ENCODE measurements at places on chromosomes 4 and X.

GRCh38 chrX:24229400-24229879, 79.9 kb downstream of the ZFX start:
- DNase-seq = no peak

DNA sequence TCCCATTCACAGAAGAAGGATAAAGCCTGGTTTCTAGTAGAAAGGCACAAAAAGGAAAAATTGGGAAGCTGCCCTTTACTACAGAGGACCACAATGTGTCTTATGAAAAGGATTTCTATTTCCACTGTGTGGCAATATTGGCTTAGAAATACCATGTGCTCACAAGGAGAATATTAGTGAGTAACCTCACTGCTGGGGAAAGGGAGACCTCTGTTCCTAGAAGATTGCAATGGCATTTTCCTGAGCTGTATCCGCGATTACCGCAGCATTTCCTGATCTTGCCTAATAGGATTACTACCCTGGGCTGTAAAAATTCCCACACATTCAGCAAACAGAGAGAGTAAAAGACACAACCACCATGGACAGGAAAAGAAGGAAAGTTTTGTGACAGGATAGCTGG, 308.8 kb upstream of the TECRL start:
- no peak for DNase-seq

DNA sequence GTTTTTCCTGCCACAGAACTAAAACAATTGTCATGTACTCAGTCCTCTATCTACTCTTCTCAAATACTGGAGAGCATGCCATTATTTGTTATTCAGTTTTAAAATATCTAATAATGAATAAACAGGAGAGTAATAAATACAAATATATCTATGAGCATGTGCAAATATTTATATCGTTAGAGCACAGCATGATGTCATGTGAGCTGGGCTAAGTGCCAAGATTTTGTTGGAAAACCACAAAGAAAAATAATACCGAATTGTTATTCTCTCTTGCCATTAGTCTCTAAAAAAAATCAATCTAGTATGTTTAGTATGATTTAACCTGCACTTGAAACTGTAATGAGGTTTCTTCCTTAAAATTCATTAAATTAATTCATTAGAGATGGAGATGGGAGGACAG, 97.3 kb downstream of the DDX60 start:
- no peak for DNase-seq

DNA sequence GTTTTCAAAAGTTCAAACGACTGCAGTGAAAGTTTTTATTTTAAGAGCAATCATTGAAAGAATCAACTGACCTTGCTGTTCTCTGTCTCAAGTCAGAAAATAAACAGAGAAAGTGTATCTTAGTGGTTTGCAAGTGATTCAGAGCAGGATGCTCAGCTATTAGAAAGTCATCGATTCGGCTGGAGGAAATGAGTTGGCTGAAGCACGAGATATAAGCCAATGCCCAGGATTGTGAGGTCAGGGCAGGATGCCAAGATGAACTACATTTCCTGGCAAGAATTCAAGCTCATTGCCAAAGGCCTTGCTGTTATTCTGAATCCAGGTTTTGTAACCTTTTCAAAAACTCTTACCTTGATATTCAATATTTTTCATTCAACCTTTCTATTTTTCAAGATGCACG, 541.4 kb upstream of the BOD1L1 start:
- no peak for DNase-seq

DNA sequence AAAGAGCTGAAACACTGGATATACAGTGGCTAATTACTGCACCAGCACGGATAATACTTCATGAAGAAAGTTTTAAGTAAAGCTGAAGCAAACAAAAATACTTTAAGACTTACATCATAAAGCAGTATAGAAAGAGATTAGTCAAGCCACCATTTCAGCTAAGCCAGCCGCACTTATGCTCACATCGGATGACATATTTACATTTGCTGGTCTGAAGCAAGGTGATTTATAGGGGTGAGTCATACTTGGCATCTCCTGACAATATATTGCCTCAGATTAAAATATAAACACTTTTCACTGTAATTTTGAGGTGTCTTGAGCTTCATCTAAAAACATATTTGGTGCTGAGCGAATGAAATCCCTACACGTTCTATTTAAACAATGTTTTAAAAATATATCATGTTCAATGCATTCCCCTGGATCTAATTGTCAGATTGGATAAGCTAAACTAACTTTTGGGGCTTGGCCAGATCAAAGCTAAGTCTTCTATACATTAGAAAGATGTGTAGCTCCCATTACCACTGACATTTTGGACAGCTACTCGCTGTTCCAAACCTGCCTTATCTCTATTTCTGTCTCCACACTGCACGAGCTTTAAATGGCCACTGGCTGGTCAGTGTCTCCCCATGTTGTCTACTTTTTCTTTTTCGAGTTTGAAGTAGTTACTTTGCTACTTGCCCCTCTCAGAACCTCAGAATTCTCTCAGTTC, 103.2 kb downstream of the VCX2 start:
- no peak for DNase-seq

- DNase-seq = no peak
Measured at GRCh38 chrX:13659063-13659462, 6.1 kb downstream of the TCEANC start.

- DNase-seq = no peak
Measured at GRCh38 chr4:2800691-2801596, 8.1 kb downstream of the SH3BP2 start.

Data from activated CD8-positive, alpha-beta memory T cell treated with anti-CD3 and anti-CD28 coated beads for 1 hour (primary cell).